ENCODE measurements at places on chromosomes 6 and 20.

DNA sequence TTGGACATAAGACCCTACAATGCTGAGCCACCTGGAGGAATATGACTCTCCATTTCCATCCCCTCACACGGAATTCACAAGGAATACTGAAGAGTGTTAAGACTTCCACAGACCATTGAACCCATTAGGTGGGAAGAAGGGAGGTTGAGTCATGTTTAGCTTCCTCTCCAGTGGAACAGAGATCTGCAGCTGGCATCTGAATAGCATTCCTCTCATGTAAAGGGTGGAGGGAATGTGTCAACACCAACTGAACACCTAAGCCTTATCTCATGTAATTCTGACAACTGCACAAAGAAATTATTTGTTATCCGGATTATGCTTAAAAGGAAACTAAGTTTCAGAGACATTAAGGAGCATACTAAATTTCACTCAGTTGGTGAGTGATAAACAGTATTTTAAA is 705.9 kb downstream of the MAFB start:
- DNase-seq, result no peak

DNA sequence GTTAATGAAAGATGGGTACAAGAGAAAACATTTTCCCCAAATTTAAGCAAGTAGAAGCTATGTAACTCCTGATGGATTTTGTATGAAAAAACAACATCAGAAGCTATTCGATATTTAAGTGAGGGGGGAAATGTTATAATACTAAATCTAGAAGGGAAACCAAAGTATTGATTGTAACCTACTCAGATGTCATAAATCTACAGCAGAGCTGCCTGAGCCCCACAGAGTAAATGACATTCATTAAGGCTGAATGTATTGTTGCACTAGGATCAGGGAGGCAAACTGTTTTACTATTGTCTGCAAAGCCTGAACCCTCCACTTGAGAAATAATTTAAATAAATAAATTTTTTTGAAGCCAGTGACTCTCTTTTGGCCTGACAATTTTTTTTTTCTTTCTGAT is 19.3 kb downstream of the ANKRD6 start:
- no peak for DNase-seq

GRCh38 chr20:2298701-2299100 is 2.9 kb downstream of the TGM3 start:
- no peak for DNase-seq

DNA sequence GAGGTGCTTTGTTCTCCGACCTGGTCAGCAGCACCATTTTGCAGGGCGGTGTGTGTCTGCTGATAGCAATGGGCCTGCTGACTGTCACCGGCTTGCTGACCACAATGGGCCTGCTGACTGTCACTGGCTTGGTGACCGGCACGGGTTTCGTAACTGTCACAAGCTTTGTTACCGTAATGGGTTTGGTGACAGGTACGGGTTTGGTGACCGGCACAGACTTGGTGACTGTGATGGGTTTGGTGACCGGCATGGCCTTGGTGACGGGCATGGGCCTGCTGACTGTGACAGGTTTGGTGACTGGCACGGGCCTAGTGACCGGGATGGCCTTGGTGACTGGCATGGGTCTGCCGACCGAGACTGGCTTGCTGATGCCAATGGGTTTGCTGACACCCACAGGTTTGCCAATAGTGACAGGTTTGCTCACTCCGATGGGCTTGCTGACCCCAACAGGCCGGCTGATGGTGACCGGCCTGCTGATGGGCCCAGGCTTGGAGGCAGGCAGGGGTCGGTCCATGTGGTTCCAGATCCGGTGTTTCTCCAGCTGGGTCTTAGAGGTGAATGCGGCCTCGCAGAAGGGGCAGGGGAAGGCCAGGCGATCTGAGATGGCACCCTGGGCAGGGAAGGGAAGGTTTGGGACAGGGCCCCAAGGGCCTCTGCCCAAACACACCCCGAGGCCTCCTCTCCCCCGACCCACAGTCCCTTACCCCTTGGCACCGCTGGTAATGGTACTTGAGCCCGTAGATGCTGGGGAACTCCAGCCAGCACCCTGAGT is 3.4 kb downstream of the ZNF512B start:
- no peak for DNase-seq

GRCh38 chr6:80105972-80106417 is 476 bp upstream of the BCKDHB start:
- no peak for DNase-seq

DNA sequence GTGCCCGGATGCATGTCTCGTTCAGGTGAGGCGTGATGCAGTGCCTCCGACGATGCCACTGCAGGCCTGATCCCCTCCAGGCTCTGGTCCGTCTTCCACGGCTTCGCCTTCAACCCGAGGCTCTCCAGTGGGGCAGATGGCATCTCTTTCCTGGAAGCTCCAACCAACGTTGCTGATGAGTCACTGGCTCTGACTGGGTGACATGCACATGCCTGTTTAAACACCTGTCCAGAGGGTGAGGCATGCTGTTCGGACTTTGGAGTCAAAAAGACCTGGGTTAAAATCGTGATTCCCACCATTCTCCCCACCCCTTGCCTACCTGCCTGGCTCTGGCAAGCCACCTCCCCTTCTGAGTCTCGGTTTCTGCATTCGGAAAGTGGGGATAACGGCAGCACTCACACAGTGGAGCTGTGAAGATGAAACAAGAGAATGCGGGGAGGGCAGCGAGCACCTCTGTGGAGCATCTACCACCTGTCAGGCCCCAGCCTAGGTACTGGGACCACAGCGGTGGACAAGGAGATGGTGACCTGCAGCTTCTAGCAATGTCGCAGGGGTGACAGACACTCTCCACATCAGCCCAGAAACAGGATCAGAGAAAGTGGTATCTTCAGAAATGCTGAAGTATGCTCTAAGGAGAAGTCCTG is 8.5 kb upstream of the EDN3 start:
- no peak for DNase-seq

DNA sequence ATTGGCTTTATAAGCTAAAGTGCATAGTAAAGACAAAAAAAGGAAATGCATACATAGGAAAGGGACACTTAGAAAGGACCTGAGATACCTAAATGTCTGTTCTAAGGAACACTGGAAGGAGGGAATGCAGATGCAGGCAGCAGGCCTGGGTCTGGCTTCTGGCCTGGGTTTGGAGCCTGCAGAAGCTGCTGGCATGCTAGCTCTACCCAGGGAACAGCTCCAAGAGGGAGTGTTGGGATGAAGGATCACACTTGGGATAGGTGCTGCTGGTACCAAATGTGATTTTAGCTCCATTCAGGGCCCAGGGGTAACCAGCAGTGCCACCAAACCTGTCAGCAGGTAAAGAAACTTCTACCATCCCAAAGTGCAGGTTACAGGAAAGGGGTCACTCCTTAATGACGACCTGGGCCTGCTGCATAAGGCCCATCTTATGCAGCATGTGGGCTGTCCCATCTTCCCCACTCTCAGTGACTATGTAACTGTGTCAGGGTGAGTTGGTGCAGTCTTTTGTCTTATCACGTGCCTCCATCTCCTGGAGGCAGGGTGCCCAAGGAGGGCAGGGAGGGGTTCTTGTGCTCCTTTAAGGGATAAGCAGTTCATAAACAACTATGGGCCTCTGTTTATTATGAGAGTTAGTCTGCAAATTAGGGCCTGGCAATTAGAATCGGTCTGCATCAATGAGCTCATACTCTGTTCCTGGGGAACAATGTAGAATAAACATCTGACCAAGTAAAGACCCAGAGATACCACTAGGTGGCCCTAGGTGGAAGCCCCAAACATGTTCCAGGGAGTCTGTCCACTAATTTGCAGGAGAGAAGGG is 26.9 kb downstream of the DDX27 start:
- DNase-seq, result peak; percentile 57

- no peak for DNase-seq
These were observed 2.5 kb upstream of the METTL24 start for GRCh38 chr6:110360676-110361075.

GRCh38 chr6:3831761-3832530 is 17.2 kb upstream of the FAM50B start:
- no peak for DNase-seq

- DNase-seq, result no peak
These were observed 1.6 kb downstream of the SIRT5 start for GRCh38 chr6:13576017-13576416.

DNA sequence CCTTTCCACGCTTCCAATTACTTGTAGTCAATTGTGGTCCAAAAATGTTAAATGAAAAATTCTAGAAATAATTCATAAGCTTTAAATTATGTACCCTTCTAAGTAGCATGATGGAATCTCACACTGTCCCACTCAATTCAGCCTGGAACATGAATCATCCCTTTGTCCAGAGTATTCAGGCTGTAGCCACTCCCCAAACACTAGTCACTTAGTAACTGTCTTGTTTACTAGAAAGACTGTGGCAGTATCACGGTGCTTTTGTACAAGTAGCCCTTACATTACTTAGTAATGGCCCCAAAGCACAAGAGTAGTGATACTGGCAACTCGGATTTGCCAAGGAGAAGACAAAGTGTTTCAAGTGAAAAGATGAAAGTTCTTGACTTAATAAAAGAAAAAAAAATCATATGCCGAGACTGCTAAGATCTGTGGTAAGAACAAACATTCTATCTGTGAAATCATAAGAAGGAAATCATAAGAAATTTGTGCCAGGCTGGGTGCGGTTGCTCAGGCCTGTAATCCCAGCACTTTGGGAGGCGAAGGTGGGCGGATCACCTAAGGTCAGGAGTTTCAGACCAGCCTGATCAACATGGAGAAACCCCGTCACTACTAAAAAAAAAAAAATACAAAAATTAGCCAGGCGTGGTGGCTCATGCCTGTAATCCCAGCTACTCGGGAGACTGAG is 168.5 kb upstream of the SIM1 start:
- peak; percentile 79 for DNase-seq

DNA sequence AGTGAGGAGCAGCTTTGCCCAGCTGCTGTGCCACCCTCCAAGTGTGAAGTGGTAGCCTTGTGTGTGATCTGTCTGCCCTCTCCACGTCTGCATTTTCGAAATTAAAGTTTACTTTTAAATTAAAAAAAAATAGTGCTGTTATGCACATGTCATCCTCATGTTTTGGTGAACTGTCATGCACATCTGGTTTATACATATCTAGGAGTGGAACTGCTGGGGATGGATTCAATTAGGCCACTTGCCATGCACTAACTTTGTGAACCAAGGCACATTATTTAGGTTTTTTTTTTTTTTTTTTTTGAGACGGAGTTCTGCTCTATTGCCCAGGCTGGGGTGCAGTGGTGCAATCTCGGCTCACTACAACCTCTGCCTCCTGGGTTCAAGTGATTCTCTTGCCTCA is 3.6 kb downstream of the GTSF1L start:
- no peak for DNase-seq

- no peak for DNase-seq
These were observed 680.4 kb upstream of the MAP3K7 start for GRCh38 chr6:91267246-91267645.

DNA sequence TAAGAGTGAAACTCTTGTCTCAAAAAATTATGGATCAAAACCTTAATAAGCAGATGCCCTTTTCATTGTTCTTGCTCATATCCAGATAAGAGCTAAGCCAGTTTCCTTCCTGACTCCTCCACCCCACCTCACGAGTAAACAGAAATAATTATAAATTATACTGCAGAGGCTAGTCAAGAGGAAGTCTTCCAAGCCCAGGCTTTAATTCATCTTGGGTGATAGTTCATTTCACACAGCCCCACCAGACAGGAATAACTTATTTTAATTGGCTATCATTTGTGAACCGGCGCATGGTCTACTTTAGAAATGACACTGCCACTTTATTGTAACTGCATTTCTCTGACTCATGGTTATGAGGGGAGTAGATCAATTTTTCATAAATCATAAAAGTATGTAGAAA is 102.0 kb downstream of the BTBD3 start:
- no peak for DNase-seq

DNA sequence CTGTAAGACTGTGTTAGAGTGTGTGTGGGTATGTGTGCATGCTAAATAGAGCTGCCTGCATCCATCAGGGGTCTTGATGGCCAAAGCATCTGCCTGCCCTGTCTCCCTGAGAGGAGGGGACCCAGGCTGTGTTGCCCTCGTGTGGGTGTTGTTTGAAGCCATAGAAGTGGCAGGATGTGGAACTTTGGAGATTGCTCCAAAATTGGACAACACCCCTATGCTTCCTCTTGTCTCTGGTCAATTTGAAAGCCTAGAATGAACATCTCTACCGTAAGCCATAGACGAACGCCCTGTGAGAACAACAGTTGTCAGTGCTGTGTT is 82.6 kb downstream of the ASXL1 start:
- no peak for DNase-seq

DNA sequence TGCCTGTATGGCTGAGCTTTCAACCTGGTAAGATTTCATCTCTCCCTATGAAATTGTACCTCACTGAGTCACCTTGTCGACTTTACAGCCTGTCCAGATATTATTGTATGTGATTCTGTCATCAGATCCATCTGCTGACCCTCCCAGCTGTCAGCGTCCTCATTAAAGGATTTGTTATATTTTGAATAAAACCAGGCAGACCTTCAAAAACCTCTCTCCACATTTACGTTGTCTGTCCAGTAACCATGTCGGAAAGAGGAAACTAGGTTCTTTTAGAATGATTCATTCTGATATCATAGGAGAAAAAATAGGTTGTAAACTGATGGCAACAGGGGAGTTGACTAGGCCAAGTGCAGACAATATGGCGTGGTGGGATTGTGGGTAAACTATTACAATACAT is 38.5 kb downstream of the TSPYL4 start:
- DNase-seq, result peak; percentile 21

DNA sequence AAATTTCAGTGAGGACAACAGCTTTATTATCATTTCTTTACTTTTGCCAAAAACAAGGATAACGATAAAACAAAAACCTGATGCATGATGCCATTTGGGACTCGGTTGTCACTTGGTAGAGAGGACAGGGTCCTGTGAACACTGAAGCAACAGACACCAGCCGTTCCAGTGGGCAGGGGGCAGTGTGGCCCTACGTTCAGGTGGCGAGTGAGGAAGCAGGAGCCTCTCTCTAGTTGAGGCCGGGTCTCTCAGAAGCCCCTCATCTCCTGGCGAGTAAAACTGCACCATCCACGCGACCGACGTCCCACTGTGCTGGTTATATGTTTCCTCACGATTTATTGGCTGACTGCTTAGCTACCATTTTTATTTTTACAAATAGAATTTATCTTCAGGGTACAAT is 231.6 kb downstream of the THBS2 start:
- DNase-seq, result no peak

- DNase-seq, result peak; percentile 63
These were observed 37.1 kb downstream of the SLC22A23 start for GRCh38 chr6:3419624-3420272.
